Stimulated activated CD4-positive, alpha-beta T cell treated with anti-CD3 and anti-CD28 coated beads, Interleukin-4, amount 100 ng/mL, for 48 hours (primary cell): ENCODE measurements at places on chromosomes 6 and 20.

GRCh38 chr6:157989541-157990289 lies 8.1 kb downstream of the SYNJ2 start:
- no peak for DNase-seq

- DNase-seq = no peak
Measured at GRCh38 chr6:169643521-169643920, 58.3 kb downstream of the WDR27 start.

GRCh38 chr6:26115226-26115625 lies 28.0 kb downstream of the HFE start:
- DNase-seq = no peak

GRCh38 chr6:117573006-117573680 lies 29.2 kb downstream of the GOPC start:
- no peak for DNase-seq

DNA sequence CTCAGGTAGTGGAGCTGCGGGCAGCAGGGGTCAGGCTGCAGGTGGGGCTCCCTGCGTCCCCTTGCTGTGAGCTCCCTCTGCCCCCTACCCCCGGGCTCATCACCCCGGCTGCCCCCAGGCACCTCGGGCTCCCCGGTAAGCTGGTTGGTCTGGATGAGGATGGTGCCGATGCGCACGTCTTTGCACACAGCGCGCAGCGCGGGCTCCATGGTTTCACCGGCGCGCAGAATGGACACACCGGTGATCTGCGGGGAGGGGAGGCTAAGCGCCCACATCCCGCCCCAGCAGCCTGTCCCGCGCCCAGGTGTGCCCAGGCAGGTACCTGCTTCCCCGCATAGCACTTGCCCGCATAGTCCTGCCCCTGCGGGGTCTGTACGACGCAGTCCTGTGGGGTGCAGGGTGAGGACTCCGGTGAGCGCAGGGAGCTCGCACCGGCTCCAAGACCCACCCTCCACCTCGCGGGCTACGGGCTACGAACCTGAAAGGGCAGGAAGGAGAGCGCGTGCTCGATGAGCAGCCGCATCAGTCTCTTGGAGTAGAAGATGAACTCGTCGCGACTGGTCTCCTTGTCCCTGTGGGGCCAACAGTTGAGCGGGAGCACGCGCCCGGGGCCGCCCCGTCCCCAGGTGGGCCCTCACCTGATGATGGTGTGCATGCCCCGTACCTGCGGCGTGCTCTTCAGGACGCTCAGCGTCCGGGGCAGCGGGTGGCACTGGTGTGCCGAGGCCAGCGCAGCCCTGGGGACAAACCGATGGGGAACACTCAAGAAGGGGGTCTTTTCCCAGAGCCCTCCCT lies 15.5 kb downstream of the UCKL1 start:
- no peak for DNase-seq

DNA sequence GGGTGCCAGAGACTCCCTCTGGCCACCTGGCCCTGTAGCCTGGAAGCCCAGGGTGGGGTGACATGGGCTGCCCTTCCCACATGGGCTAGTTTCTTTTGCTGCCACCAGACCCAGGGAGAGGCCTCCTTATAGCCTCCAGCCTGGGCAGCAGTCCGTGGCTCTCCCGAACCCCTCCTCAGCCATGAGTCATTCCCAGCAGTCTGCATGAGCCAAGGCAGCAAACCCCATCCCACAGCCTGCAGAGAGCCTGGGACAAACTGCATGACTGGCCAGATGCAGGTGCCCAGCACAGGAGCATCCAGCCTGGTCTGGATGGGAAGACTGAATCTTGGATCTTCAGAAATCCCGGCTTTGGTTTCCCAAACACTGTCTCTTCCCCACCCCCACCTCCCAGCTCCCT lies 75.7 kb downstream of the MRPL14 start:
- DNase-seq = no peak
